Stimulated activated CD8-positive, alpha-beta memory T cell treated with anti-CD3 and anti-CD28 coated beads, Interleukin-4, amount 100 ng/mL, for 1 hour (primary cell): ENCODE measurements at places on chromosomes 3 and 15.

DNA sequence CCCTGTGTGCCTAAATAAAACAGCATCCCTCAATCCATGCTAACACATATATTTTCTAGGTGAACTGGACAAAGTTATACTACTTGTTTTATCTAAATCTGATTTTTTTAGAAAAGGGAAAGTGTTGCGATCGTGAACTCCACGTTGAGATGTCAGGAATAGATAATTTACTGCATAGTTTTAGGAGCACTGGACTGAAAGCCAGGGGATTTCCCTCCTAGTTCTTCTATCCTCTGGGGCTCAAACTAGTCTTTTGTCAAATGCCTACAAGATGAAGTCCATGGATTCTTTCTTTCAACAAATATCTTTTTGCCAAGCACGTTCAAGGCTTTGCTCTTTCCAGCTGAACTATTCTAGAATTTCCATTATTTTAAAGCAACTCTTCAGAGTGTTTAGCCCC lies 617 bp upstream of the HPS3 start:
- DNase-seq = no peak

GRCh38 chr3:152677491-152677890 lies 157.4 kb upstream of the P2RY1 start:
- no peak for DNase-seq

DNA sequence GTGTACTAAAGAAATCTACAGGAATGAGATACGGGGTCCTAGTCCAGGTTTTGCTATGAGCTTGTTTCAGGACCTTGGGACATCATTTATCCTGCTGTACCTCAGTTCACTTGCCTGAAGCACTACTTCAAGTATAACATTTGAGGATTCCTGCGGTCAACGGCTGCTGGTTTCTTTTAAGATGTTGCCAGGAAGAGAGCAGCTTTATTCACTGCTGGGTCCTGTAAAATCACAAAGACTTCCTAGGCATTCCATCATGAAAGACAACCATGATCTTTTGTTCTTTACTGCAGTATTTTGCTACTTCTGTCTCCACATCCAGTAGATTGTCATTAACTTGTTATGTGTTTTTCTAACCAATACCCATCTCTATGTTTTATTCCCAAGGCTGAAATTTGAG lies 61.0 kb upstream of the PYDC2 start:
- DNase-seq = no peak

DNA sequence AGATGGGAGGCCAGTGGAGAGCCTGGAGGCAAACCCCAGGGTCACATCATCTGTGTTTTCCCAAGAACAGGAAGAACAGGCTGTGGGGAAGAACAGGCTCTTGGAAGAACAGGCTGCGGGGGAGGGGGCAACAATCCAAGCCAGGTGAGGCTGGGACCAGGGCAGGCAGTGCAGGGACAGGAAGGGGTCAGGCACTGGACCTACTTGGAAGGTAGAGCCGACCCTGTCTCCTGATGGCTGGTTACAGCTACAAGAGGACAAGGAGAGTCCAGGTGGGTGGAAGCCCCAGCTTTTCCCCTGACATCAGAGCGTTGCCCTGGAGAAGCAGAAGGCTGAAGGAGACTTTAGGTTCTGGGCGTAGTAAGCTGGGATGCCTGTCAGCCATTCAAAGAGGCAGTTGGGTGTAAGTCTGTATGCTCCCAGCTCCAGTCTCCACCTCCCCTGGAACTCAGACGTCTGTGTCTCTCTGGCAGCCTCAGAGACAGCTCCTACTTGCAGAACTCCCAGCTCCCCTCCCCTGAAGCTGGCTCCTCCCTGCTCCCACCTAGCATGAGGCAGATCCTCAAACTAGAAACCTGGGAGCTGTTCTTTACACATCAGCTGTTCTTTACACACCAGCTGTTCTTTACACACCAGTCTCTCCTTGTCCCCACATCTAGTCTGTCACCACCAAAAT lies 130.9 kb downstream of the DNAJB8 start:
- no peak for DNase-seq

- no peak for DNase-seq
Observed at GRCh38 chr3:147090461-147090860, 315.9 kb downstream of the ZIC4 start.

- no peak for DNase-seq
Observed at GRCh38 chr15:47129033-47129432, 588.3 kb upstream of the SEMA6D start.

GRCh38 chr3:147391781-147392624 lies 14.3 kb downstream of the ZIC4 start:
- no peak for DNase-seq

GRCh38 chr3:195763076-195763830 lies 42.5 kb downstream of the MUC20 start:
- no peak for DNase-seq

- DNase-seq = no peak
Observed at GRCh38 chr15:80507131-80507530, 102.9 kb downstream of the ARNT2 start.

- DNase-seq = no peak
Observed at GRCh38 chr3:72234391-72234790, 449.4 kb upstream of the PROK2 start.

DNA sequence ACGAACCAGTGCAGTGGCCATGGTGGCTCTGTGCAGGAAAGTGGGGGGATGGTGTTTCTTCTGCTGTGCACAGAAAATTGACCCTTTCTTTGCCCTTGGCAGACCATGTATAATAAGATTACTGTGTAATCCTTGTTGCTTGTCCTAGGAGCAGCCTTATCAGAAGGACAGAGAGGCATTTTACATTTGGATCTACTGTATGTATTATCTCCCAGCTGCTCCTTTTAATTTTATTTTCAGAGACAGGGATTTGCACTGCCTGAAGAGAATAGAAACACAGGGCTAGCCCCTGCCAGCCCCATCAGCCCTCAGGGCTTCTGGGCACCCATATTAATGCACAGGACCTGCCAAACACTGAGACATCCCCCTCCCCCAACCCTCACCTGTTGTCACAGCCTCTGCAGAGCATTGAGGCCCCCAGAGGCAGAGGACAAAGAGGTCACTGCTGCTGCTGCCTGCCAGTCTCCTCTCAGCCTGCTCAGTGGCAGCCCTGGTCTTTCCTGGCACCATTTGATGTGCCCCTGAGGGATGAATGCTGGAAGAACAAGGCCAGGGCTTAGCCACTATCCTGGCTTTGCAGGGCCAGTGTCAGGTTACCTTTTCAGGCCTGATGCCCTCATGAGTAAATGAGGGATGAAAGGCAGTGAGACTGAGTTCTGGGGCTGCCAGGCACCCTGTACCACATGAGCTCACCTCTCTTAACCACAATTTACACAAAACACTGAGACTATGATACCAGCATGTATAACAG lies 533.4 kb downstream of the NTRK3 start:
- no peak for DNase-seq

DNA sequence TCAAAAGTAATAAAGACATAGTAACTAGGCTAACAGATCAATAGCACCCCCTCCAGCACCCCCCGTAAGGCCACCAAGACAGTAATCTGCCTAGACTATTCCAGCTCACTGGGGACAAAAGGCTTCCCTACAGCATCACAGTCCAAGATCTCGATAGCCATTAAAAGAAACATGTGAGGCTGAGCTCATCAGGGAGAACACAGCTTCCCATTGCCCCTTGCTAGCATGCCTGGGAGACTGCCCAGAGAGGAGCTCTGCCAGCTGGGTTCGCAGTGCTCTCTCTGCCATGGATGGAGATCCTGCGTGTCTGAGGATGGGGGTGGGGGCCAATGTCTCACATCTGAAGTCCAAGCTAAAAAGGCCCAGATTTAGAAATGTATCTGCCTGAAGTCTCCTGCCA lies 17.8 kb downstream of the LRIG1 start:
- no peak for DNase-seq

- peak; percentile 25 for DNase-seq
Observed at GRCh38 chr3:30353711-30354467, 252.5 kb upstream of the TGFBR2 start.

DNA sequence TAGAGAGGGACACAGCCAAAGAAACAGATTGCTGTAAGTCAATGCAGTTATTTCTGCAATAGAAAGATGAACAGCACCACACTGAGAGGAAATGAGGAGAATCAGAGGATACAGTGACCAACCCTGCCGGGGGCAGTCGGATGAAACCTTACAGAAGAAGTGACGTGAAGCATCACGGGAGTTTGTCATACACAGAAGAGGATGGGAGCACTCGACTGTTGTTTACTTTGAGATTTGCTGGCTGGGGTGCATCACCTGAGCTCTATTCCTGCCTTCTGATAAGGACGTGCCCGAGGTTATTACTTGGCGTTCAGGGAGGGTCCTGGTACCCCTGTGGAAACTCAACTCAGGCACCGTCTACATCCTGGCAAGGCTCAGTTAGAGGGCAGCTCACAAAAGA lies 45.4 kb downstream of the MAGEF1 start:
- DNase-seq = no peak

- DNase-seq = no peak
Observed at GRCh38 chr3:10532939-10533736, 27.8 kb upstream of the ATP2B2 start.

DNA sequence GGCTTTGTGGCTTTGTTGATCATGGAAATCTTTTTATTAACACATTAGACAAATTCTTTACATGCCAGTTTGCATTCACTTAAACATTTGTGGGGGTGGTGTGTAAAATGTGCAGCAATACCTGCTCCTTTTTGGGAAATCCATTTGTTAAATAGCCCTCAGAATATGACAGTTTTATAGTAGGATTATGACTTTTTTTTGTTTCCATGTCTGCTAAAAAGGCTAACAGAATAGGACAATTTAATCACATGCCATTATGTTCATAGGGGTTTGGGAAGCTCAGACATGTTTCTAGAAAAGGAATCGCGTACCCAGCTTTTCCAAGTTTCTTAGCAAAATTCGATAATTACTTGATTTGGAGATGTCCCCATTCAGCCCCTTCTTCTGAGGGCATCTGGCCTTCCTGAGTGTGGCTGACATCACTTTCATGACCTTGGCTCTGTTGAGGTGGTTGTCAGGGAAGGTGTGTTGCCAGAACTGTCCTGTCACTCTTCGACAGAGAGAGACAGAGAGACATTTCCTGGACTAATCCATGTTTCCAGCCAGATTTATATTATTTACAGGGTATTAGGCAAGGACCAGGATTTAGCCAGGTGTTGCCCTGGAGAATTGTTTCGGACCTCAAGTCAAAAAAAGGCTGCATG lies 126.4 kb downstream of the PTPRG start:
- no peak for DNase-seq

- no peak for DNase-seq
Observed at GRCh38 chr3:149396476-149396875, 19.0 kb upstream of the TM4SF1 start.

- peak; percentile 49 for DNase-seq
Observed at GRCh38 chr3:50573566-50574443, 4.5 kb downstream of the HEMK1 start.

DNA sequence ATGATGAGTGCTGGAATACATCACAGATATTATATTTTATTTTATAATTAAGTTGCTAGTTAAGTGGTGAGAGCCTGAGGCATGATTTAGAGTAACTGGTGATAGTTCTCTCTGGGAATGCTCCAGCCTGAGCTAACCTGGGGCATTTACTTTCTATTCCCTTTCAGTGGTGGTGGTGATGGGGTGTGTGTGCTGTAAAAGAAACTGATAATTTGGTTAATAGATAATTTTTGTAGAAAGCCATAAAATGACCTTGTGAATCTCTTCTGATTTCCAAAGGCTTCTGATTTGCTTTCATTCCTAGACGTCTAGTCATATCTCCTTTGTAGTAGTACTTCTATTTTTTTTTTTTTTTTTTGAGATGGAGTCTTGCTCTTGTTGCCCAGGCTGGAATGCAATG lies 46.8 kb upstream of the DPPA4 start:
- DNase-seq = no peak

DNA sequence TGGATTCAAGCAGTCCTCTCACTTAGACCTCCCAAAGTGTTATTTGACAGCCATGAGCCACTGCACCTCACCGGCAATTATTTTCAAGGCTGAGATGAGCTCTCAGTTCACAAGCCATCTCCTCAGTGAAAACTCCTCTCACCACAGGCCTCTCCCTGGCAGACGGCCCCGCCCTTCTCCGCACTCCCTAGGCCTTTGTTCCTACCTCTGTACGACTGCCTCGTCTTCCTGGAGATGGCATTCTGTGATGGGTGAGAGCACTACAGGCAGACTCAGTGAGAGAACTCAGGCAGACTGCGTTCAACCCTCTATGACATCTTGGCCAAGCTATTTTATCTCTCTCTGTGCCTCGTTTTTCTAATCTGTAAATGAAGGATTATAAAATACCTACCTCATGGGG lies 67.0 kb upstream of the TPM1 start:
- no peak for DNase-seq

GRCh38 chr15:49225572-49226281 lies 55.7 kb downstream of the GALK2 start:
- no peak for DNase-seq

GRCh38 chr15:70082281-70082900 lies 15.3 kb downstream of the TLE3 start:
- DNase-seq = no peak

DNA sequence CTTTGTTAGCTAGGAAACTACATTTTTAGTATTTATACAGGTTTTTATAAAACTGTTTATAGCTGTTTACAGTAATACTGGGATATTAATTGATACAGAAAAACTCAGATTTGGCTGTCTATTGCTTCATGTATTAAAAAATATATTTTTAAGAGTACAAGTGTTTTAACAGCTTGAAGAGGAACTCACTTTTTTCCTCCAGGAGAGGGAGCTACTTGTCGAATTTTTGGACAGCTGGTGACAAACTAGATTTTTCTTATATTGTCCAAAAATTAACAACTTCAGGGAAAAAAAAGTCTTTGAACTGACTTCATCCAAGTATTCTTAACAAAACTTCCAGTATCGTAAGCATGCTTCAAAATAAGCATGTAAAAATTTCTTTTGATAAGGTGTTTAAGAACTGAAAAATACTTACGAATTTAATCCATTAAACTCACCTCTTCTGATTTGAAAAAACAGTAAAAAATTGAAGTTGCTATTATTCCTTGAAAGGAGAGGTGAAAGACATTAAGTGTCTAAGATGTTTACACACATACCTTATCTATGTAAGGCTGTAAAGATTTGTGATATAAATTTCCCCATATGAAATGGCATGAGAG lies 4.0 kb downstream of the DIPK2A start:
- no peak for DNase-seq

DNA sequence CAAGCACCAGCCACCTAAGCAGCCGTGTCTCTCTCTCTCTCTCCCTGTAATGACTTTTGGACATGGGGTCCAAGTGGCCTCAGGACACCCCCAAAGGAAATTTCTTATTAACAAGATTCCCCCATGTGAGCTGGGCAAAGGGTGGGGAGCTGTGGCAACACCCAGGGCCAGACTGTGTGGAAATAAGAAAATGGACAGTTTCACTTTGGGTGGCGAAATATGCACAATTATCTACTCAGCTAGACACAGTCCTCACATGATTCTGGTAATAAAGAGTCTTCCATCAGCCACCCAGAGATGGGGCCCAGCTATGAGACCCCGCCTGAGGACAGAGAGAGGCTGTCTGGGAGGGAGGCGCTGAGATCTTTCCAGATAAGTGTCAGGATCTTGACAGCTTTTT lies 96.8 kb upstream of the TPM1 start:
- DNase-seq = no peak

DNA sequence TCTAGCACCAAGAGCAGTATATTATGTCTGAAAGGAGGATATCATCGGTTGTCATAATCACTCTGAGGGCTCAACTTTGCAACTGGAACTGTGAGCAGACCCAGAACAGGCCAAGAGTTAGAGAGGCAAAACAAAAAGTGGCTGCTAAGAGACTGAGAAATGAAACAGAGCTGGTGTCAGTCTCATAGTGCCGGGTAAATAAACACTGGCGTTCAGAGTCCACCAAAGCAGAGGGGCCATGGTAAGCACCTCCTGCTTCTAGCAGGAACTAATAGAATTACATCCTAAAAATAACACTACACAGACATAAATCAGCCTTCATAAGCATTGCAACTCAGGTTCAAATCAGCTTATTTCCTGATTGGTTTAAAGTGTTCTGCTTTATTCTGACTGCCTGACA lies 10.3 kb upstream of the IL12A start:
- DNase-seq = no peak
